Stimulated activated CD4-positive, alpha-beta T cell treated with anti-CD3 and anti-CD28 coated beads, Interleukin-1b, Interleukin-23, amount 100 ng/mL, for 24 hours (primary cell): ENCODE measurements at places on chromosomes 6 and 20.

- DNase-seq = no peak
Measured at GRCh38 chr6:160272707-160273106, 14.1 kb upstream of the SLC22A2 start.

DNA sequence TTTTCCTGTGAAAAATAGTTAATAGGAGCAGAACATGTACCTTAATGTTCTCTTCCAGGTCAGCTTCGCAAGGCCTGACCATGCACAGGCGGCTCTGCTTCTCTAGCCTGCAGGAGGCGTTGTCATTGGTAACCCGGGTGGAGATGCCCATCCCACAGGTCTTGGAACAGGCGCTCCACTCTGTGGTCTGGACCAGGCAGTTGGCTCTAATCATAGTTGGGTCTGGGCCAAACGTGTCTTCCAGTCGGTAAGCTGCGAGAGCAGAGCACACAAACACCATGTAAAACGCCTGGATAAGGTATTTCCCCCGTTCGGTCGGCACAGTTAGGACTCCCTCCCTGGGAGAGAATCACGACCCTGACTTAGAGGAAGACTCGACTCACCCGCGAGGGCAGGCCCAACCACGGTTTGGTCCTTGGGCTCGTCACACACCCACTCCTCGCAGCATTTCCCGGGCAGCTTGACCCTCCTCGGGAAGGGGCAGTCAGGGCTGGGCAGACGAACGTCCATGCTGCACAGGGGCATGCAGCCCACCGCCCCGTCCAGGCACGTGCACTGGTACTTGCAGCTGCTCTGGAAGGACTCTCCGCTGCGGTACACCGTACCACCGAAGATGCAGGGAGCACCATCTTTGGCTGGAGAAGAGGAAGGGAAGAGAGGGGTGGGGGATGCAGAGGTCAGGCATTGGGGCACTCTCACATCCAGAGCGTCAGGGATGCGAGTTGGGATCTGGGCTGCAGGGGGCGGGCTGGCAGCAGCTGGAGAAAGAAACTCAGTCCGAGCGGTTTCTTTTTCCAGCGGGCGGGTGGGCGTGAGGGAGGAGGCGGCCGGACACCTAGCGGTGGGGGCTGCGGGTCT, 1.0 kb downstream of the CCN2 start:
- no peak for DNase-seq

GRCh38 chr6:105459864-105460263, 57.0 kb upstream of the PREP start:
- DNase-seq = no peak

DNA sequence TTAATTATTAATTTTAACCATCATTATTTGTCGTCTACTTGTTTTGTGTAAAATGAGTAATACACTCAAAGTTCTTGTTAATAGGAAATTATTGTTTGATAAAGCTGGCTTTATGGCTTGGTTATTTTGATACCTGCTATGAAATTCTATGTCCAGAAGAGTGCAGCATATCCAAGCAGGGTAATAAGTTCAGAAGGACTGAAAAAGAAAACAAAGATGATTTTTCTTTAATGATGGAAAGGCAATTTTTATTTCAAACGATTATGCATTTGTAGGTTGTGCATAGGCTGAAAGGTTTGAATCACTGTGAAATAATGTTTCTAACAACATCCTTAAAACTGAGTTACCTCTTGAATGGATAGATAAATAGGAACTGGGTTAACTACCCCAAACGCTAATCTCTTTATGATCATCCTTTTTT, 1.4 kb upstream of the MAN1A1 start:
- no peak for DNase-seq

- no peak for DNase-seq
Measured at GRCh38 chr6:145534989-145535388, 200.3 kb downstream of the EPM2A start.

GRCh38 chr6:135088281-135088680, 33.7 kb upstream of the HBS1L start:
- DNase-seq = no peak

GRCh38 chr6:39839445-39839844, 47.3 kb downstream of the DAAM2 start:
- no peak for DNase-seq

DNA sequence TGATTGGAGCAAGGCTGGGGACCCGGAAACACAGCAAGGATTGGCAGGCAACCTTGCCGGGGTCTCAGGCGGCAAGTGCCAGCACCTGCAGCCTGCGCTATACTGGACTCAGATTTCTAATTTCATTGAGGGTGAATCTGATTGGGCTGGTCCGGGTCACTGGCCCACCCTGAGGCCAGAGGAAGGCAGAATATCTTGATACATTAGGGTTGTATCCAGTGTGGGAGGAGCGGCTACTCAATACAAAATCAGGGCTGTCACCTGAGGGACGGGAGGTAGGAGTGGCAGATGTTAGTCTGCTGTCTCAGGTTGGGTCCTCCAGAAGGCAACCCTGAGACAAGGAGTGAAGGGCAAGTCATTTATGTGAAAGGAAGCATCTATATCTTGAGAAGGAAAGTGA, 40.7 kb downstream of the BFSP1 start:
- DNase-seq = no peak

GRCh38 chr6:105275542-105275941, 95.7 kb upstream of the POPDC3 start:
- no peak for DNase-seq

GRCh38 chr6:170198298-170198697, 92.6 kb downstream of the DLL1 start:
- no peak for DNase-seq
